Caco-2 (cell line): ENCODE measurements at places on chromosomes 16 and 17.

DNA sequence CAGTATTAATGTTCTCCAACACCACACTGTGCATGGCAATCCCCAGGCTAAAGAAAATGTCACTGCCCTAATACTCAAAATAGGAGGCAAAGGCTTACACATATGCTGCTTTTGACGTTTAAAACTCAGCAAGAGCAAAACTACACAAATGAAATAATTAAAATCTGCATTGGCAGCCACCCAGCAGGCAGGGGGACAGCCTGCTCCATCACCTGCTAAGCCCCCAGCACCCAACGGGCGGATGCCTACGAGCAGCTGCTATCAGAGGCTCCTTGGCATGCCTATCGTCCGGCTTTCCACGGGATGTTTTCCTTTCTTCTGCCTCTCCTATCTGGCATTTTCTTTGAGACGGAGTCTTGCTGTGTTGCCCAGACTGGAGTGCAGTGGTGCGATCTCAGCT lies 337.5 kb downstream of the SOX9 start:
- no peak for DNase-seq

DNA sequence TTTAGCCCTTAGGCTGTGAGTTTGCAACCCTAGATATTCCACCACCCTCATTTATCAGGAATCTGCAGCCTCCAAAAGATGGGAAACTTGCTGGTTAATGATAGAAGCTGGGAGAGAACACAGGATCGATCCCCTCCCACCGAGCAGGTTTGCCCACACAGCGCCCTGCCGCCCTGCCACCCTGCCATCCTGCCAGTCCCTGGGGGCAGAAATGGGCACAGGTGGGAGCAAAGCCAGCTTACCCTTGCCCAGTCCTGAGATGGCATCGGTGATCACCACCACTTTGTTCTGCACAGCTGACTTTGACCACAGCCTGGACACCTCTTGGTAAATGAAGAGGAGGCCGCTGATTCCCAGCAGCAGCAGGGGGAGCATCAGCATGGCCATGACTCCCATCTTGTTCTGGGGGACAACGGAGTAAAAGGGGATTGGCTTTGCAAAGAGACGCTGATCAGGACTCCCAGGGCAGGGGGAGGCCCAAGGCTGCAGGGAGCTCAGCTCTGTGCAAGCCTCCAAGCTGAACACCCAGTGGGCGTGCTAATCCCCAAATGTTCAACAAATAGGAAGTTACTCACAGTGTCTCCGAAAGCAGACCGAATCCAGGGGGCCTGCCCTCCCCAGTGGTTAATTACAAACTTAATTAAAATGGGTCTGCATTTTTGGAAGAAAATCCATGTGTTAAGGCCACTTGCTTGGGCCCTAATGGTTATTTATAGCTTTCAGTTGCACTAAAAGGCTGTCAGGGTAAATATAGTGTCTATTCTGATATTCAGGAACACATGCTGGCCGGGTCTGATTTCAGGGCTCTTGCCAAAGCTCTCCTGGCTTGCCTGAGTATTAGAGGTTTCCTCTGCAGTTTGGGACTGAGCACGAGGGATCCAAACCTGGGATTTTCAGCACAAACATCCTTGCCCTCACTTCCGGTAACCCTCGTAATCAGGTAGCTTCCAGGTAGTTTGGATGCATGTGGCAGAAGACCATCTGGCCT lies at the start of gene DHRS7C:
Gene DHRS7C (minus strand): TSS at position 704 of the 988 bp plus-strand sequence. CDS start 308 bp downstream, at position 396.
- DNase-seq: no peak

- DNase-seq: no peak
These were observed 44.4 kb upstream of the CRISPLD2 start for GRCh38 chr16:84775262-84775810.

- no peak for DNase-seq
These were observed 445.3 kb upstream of the TOM1L1 start for GRCh38 chr17:54455251-54455868.

DNA sequence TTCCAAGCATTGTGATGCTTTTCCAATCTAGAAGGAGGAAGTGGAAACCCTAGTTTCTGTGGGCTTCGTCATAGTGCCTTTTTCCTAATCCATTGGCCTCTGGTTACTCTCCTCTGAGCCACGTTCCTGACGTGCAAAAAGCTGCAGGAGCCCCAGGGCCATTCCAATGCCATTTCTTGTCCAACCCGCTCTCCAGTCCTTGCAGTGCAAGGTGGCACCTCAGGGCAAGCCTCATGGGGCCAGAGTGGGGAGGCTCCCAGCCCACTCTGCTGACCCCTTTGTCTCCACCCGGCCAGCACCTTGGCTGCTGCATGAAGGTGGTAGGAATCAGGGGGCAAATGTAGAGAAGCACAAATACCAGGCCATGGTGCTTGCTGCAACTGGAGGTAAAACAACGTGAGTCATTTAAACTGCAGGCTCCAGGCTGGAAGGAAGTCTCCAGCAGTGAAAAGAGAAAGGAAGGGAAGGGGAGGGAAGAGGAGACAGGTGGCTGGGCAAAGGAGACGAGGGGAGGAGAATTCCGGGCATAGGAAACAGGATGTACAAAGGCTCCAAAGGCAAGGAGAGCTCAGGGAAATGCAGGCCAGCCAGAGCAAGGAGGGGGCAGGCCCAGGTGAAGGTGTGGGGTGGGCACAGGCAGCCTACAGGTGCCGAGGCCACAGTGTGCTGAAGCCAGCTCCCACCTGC lies 168.2 kb upstream of the TNRC6C start:
- no peak for DNase-seq

GRCh38 chr17:77811521-77811920 lies 147.0 kb upstream of the TNRC6C start:
- DNase-seq: no peak

DNA sequence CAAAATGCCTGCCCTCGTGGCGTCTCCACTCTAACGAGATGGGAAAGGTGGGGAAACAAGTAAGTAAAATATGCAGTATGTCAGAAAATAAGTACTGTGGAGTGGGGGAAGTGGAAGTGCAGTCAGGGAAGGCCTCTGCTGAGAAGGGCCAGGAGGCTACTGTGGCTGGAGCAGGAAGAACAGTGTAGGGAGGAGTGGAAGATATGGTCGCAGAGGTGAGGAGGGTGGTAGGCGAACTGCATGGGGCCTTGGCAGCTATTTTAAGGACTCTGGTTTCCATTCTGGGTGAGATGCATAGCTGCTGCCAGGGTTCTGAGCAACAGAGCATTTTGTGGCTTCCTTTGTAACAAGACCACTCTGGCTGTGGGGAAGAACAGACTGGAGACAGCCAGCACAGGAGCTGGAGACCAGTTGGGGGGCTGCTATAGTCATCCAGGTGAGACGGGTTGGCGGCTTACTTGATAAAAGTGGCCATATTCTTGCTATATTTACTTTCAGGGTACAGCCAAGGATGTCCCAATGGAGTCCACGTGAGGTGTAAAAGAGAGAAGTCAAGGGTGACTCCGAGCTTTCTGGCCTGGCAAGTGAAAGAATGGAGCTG lies 42.6 kb downstream of the CYTH1 start:
- DNase-seq: no peak

GRCh38 chr17:41718287-41718645 lies 6.1 kb downstream of the GAST start:
- DNase-seq: no peak

DNA sequence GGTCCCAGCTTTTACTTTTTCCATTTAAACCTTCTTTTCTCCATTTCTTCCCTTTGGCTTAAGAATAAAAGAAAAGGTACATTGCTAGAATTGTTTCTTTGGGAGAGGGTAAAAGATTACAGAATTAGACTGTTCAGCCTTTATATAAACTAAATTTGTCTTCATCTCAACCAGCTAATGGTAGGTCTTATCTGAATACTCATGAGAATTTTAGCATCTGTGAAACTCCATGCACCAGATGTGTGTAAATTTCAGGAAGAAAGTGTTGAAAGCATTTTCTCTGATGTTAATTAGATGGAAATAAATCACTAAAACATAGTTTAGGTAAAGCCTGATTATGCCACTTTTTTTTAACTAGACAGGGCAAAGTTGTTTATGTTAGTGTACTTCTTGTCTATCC lies 24.9 kb downstream of the NQO1 start:
- no peak for DNase-seq

GRCh38 chr17:74607221-74607620 lies 15.1 kb upstream of the CD300LD start:
- DNase-seq: no peak

- peak; percentile 54 for DNase-seq
These were observed 12.0 kb upstream of the RNF157 start for GRCh38 chr17:76252040-76252954.

DNA sequence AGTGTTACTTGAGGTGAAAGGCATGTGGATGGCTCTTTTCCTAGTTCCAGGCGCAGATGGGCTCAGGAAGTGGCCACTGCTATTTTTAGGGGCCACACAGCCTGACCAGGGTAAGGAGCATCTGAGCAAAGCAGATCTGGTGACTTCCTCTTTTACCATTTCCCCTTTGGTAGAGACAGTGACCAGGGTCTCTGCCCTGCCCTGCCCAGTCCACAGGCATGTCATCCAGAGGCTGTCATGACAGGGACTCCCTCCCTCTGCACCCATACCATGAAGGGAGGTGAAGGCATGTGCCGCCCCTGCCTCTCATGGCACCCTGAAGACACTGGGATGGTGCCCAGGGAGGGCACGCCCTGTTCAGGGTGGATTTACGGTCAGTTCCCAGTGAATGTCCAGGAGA lies 2.2 kb downstream of the PLA2G15 start:
- DNase-seq: no peak

DNA sequence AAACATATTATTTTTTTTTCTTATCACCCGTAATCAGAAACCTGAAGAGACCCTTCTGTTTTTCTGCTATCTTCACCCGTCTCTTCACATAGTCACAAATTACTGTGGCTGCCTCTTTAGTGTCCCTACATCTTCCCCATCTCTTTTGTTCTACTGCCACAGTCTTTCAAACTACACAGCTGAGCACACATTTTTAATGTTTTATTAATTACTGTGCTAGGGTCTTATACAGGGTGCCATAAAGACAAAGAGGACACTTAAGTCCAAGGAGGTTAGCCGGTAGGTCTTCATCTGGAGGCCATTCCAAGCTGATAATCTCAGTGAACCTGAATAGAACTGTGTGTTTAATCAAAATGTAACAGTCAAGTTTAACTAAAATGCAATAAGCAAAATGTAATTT lies 20.7 kb downstream of the CNTNAP4 start:
- DNase-seq: no peak

DNA sequence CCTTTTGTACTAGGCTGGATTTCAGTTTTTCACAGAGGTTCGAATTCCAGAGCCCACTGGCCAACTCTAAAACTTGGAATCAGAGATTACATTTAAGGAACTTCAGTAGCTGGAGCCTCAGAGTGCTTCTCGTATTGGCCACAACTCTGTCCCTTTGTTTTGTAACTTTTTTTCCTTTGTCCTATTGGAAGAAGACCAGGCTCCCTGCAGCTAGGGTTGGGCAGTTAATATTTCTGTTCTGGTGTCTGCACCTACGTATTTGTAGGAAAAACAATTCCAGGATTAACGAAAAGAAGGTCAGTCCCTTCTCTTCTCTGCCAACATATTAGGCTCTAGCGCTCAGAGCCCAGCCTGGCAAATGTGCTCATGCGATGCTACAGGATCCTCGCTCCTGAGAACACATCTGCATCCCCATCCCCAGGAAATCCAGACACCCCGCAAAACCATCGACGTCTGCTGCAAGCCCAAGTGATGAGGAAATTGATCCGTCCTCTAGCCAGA lies 1.9 kb downstream of the CDH11 start:
- DNase-seq: no peak

GRCh38 chr16:75798714-75799113 lies 72.4 kb upstream of the CPHXL start:
- DNase-seq: no peak

DNA sequence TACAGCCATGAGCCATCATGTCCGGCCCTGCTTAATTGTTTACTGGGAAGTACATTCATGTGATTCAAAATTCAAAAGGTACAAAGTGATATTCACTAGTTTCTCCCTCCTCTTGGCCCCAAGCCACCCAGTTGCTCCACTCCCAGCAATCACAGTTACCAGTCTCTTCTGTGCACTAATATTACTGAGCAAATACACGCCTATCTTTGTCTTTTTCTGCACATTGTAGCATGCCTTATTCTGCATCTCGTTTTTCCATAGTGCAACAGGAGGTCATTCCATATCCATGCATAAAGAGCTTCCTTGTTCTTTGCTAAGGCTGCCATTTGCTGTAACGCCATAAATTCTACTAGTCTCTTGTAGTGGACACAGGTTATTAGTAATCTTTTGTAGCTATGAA lies 2.2 kb upstream of the ALOX15 start:
- no peak for DNase-seq

GRCh38 chr16:1494129-1494640 lies 1.0 kb downstream of the TELO2 start:
- peak; percentile 40 for DNase-seq

DNA sequence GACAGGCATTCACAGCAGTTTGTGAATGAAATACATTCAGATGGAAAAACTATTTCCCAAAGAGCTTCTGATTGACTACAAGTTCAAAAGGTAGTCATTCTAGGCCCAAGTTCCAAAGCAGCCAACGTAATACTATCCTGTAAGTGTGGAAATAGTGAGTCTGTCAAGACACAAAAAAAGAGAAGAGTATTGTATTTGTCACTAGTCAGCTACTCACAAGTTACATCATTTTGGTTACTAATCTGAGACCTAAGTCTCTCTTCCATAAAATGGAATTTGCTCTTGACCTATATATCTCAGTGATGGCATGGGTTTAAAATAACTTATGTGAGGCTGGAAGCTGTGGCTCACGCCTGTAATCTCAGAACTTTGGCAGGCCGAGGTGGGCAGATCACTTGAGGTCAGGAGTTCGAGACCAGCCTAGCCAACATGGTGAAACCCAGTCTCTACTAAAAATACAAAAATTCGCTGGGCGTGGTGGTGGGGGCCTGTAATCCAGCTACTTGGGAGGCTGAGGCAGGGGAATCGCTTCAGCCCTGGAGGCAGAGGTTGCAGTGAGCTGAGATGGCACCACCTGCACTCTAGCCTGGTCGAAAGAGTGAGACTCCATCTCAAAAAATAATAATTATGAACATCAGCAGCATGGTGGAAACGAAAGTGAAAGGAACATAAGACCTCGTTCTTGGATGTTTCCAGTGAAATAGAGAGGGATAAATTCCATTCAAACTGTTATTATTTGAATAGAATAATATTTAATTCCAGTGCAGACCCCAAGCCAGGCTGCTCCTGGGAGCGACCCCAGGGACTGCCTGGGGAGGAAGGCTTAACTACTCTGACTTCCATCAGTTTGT lies 2.9 kb downstream of the CMC2 start:
- DNase-seq: no peak

DNA sequence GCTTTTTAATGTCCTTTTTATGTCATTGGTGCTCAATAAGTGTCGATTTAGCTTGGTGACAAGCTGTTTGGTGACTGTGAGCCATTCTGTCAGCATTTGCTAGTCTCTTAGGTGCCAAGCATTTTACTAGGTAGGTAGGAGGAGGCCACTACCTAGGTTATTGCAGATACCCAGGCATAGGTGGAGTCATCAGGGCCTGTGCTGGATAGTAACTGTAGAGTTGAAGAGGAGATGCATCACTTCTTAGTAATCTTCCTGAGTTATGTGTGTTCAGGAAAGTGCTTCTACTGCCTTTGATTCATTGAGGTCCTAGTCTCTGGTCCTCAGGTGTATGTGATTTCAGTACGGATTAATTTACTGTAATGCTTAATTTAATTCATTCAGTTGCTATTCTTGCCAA lies 17.7 kb downstream of the USP10 start:
- no peak for DNase-seq
